CD4-positive, alpha-beta T cell treated with Interleukin-4 for 4 hours (primary cell): ENCODE measurements at places on chromosomes 13 and 19.

DNA sequence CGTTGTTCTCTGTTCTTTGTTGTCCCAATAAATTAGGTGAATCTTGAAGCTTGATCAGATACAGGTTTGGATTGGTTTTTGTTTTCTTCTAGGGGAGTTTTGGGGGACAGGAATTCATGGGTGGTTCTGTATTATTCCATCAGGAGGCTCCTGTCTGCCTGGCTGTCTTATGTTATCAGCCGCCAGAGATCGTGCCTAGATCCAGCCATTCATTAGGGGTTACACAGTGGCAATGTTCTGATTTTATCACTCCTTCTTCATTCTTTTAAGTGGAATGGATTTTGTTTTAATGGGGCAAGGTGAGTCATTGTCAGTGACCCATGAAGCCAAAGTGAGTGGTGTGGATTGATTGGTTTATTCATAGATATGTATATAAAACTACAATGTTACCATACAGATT is 71.9 kb downstream of the CHST8 start:
- no peak for DNase-seq

GRCh38 chr19:38942471-38943181 is 11.9 kb downstream of the MRPS12 start:
- no peak for DNase-seq

DNA sequence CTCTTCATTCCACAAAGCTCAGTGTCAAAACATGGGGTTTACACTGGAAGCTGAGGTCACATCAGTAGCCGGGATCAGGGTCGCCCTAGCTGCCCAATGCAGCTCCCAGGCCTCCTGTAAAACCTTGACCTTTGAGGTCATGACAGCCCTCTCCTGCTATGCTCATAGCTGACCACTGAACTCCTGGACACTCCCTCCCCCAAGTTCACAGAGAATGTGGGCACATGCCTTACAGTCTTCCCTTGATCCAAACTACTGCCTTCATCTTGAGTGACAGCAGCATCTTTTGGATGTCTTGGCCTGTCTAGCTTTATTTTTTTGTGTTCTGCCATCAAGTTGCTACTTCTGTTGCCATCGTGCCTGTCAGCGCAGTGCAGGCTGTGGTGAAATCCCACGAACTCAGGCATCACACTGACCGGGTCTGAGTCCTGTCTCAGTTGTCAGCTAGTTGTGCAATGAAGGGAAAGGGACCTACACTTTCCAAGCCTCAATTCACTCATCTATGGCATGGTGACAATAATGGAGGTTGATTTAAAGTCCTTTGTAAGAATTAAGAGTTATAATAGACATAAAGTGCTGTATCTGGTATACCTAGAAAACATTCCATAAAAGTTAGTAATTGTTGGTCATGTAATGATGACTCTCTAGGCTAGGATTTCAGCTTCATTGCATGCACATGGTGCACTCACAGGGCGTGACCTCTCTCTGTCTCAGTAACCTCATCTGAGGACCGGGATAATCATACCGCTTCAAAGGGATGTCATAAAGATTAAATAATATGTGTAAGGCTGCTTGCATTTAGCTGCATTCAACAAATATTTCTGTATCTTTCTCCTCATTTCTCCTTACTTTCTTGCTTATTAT is 16.4 kb upstream of the ALOX5AP start:
- DNase-seq: no peak

GRCh38 chr13:69619651-69620050 is 488.0 kb upstream of the ATXN8OS start:
- no peak for DNase-seq

GRCh38 chr19:8731428-8732169 is 10.2 kb downstream of the OR2Z1 start:
- no peak for DNase-seq
